ENCODE measurements at places on chromosomes 4 and X.

DNA sequence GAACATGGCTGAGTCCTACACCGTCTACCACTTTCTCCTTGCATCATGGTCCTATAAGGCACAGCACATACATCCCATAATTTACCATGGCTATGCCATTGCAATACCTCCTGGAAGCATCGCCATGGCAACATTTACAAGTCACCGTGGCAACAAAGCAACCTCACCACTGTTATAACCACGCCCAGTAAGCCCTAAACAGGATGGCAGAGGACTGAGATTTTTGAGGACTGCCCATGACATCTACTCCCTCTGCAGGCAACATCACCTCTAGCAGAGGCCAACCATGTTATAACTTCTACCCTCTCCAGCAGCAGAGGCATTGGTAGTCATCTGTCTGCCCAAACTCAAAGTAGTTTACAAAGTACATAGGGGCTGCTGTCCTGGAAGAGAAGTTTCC is 29.7 kb downstream of the BCOR start:
- DNase-seq, result no peak

DNA sequence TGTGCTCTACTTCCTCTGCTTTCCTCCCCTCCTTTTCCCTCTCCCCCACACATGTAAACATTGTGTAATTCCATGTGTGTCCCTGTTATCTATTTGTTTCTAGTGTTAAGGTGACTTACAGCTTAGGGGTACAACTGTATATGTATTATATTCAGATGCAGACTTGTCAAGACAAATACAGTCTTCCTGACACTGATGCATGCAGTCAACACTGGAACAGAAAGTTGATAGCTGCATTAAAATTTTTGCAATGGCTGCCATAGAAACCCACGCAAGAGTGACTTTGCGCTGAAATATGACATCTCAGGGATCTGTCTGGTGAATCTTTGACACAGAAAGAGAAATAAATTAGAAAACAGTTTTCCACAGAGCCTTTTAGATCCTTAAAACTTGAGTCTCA is 656.7 kb downstream of the IL1RAPL1 start:
- no peak for DNase-seq

- no peak for DNase-seq
These were observed 977 bp upstream of the RBBP7 start for GRCh38 chrX:16870862-16871815.

DNA sequence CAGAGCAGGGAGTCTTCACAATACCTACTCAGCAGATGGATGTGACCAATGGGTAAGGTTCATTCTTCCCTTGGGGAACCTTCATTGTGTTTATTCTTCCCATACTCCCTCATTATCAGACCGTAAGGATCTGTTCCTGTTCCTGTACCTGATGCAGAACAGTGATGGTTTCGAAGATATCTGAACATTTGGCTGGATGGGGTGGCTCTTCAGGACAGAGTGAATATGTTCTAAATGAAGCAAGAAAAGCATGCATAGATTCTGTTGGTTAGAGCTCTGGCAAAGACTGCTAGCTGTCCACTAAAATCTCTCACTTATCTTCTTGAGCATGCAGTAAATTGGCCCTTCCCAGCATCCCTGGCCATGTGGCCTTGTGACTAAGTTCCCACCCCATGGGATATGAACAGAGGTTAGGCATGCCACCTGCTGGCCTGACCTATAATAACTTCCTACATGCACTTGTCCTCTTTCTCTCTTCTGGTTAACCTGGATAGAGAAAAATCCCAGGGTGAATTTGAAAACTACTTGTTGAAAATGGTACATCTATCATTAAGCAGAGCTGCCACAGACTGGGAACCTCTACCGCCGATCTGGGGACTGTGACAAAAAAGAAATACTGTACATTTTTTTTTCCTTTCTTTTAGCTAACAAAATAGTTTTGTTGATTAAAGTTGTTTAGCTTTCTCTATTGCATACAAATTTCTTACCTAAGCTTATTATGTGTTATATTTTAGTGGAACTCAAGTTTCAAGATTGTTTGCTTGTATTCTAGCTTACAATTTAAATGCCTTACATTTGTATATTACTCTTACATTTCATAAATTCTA is 60.0 kb upstream of the BANK1 start:
- DNase-seq, result no peak

DNA sequence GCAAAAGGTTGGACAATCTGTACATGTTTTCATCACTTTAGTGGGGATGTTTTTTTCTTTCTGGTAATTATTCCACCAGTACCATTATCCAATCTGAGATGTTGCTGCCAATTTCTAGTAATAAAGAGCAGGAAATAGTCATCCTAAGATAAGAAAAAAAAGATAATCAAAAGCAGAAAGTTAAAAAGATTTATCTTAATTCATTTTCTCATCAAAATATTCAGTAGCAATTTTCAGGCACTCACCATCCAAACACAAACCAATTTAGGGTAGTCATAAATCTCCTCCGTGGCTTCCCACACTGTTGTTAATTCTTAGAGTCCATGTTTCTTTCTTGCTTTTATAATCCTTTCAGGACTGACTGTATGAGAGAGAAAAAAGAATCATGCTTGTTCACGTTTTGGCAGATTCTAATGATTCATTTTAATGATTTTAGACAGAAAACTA is 263.7 kb upstream of the UGT8 start:
- no peak for DNase-seq

DNA sequence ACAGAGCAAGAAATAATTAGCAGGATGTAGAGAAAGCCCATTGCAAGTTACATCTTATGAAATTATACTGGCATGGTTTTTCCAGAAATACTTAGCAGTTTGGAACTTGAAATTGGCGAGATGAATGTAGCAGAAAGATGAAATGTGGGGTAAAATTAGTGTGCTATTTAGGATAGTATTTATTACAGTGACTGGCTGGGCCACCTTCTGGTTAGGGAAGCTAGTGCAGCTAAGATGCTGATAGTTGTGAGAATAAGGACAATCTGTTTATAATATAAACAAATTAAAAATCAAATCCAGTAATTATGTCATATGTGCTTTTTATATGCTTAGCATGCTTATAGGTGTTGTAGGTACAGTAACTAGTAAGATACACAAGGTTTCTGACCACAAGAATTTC is 74.8 kb downstream of the IL15 start:
- DNase-seq, result no peak

GRCh38 chrX:30935985-30936384 is 46.9 kb upstream of the TAB3 start:
- no peak for DNase-seq

DNA sequence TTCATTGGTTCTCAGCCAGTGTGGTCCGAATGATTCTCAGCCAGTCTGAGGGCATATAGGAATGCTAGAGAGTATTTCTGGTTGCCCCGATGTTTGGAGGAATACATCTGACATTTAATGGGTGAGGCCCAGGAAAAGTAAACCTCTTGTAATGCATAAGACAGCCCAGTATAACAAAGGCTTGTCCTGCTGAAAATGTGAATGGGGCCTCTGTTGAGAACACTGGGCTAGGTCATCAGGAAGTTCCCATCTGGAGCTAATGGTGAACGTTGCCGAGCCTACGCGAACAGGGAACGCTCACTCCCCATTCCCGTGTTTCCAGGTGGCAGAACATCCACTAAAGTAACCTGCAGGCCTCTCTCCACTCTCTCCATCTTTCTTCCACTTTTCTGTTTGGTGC is 132.0 kb upstream of the CLNK start:
- no peak for DNase-seq

GRCh38 chrX:141814213-141814857 is 23.8 kb upstream of the MAGEC3 start:
- no peak for DNase-seq

DNA sequence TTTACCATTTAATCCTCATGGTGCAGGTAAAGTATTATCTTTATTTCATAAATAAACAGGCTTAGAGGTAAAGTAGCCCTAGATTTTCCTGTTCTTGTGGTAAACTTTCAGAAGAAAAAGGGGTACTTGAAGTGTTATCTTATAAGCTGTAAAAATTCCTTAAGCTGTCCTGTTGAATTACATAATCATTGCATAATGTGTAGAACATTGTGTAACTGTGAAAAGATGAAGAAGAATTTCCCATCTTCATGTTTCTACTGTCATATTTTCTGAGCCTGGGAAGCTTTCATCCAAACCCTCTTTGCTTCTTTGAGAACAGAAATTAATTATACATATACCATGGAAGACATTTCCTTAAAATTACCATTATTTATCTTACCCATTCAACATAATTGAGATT is 90.5 kb downstream of the ELOVL6 start:
- DNase-seq, result no peak

GRCh38 chrX:20680998-20681397 is 414.3 kb upstream of the RPS6KA3 start:
- DNase-seq, result no peak

- no peak for DNase-seq
These were observed 142.5 kb downstream of the PPARGC1A start for GRCh38 chr4:23747281-23747735.

DNA sequence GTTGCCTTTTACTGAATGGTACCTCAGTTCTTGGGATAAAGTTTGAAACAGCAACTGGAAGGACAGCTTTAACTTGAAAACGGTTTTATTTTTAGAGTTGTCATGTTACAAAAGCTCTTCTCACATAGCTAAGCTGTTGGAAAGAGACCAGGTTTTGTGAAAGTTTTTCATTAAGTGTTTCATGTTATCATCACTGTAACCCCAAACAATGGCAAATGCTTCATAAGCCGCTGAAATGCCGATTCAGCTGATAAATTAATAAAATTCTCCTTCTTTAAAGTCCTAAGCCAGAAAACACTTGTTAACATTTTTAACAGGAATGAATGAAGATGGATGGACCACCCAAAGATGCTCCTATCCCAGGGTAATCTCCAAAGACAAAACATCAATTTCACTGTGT is 76.1 kb upstream of the IRF2 start:
- no peak for DNase-seq

GRCh38 chr4:7328913-7329638 is 105.7 kb downstream of the PSAPL1 start:
- peak; percentile 90 for DNase-seq

GRCh38 chr4:111501946-111502345 is 643.3 kb upstream of the FAM241A start:
- no peak for DNase-seq

DNA sequence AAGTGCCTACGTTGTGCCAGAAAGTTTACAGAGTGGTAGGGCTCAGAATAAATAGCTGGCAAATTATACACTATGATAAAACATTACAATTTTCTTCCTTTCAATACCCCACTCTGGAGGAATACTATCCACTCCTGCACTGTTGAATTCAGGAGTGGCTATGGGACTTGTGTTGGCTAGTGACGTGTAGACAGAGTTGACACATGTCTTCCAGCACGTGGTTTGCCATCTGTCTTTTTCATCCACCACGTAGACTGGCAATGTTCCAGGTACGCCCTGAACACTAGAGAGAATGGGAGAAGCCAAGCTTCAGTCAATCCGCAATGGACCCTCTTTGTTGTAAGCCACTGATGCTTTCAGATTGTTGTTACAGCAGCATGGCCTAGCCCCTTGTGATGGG is 168.8 kb upstream of the RBPJ start:
- no peak for DNase-seq

DNA sequence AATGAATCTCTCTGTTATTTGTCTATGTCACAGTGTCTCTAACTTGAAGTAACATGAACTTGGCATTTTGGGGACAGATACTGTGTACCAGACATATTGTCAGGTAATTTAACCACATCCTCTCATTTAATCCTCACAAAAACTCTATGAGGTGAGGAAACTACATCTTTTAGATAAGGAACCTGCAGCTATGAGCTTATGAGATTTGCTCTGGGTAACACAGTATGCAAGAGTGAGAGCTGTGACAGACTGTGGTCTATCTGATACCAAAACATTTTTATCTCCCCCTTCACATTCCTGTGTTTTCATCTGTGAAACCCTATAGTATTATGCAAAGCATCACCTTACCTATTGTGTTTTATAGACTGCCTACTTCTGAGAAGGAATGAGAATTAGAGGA is 58.4 kb upstream of the HS3ST1 start:
- DNase-seq, result no peak

DNA sequence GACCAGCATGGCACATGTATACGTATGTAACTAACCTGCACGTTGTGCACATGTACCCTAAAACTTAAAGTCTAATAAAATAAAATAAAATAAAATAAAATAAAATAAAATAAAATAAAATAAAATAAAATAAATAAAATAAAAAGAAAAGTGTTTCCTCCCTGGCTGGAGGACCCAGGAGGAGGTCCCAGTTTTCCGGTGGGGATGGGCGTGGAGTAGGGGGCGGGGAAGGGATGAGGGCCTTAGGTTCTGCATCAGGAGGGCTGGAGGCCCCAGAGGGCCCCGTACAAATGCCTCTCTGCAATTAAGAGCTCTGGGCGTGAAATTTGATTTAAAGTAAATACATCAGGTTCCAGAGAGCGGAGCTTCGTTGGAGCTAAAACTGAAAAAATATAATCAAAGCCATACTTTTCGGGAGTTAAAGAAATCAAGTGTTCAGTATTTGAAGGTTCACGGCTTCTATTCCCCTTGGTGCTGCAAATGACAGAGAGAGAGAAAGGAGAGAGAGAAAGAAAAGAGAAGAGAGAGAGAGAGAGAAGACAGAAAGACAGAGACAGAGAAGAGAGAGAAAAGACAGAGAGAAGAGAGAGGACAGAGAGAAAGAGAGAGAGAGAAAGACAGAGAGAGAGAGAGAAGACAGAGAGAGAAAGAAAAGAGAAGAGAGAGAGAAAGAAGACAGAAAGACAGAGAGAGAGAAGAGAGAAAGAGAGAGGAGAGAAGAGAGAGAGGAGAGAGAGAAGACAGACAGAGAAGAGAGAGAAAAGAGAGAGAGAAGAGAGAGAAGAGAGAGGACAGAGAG is 8.7 kb upstream of the SHOX start:
- no peak for DNase-seq

DNA sequence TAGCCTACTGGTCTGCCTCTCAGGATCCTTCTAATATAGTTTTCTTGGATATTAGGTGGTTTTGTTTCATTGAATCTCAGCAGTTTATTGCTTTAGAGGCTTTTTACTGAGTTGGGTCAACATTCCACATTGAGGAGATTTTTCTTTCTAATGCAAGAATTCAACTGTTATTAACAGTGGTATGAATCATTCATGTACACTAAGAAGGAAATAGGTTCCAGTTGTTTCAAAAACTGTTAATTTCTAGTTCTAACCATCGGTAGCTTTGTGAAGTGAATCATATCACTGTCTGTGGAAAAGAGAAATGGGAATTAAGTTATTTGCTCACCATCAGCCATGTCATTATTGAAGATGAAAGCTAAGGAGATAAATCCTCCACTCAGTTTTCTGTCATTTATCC is 331.5 kb downstream of the RPA4 start:
- DNase-seq, result no peak

DNA sequence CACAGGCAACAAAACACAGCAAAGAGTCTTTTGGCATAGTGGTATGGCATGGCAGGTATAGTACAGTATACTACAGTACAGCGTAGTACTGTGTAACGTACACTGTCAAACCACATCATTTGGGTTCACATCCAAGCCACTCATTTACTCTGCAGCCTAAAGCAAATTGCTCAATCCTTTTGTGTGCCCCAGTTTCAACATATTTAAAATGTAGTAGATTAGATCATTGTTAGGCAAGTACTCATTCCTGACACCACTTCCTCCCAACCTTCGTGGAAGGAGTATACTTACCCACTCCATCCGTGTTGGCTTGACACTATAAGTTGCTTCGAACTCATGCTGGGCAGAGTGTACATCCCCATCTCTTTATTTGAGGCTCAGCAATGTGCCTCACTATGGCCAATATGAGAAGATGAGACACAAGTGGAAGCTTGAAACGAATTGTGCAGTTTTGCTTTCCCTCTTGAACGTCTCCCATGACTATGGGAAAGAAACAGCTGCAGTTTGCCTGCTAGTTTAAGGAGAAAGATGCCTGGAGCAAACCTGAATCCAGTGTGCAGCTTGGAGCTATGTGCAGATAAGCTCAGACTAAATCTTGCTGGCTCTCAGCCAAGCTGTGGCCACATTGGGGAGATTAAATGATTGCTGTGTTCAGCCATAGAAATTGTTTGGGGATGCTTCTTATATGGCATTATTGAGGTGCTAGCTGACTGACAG is 85.7 kb upstream of the TBL1X start:
- DNase-seq, result no peak

All from 8988T (cell line).